Hematopoietic multipotent progenitor cell treated with erythropoietin and hydrocortisone succinate and interleukin-3 and kit ligand, for 17 days (in vitro differentiated cells): ENCODE measurements at places on chromosomes 1 and 21.

DNA sequence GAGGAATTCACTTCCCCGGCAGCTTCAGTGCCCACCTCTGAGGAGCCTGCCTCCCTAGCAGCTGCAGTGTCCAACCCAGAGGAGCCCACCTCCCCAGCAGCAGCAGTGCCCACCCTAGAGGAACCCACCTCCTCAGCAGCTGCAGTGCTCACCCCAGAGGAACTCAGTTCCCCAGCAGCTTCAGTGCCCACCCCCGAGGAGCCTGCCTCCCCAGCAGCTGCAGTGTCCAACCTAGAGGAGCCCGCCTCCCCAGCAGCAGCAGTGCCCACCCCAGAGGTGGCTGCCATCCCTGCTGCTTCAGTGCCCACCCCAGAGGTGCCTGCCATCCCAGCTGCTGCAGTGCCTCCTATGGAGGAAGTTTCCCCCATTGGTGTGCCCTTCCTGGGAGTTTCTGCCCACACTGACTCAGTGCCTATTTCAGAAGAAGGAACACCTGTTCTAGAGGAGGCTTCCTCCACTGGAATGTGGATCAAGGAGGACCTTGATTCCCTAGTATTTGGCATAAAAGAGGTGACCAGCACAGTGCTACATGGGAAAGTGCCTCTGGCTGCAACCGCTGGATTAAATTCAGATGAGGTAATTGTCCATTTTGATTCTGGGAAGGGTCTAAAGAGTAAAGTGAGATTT, 77.4 kb upstream of the BMP8A start:
- no peak for DNase-seq

- no peak for DNase-seq
These were observed 188.3 kb upstream of the MAP1LC3C start for GRCh38 chr1:242187171-242187570.

- no peak for DNase-seq
These were observed 91.6 kb downstream of the TBX19 start for GRCh38 chr1:168372307-168372706.

DNA sequence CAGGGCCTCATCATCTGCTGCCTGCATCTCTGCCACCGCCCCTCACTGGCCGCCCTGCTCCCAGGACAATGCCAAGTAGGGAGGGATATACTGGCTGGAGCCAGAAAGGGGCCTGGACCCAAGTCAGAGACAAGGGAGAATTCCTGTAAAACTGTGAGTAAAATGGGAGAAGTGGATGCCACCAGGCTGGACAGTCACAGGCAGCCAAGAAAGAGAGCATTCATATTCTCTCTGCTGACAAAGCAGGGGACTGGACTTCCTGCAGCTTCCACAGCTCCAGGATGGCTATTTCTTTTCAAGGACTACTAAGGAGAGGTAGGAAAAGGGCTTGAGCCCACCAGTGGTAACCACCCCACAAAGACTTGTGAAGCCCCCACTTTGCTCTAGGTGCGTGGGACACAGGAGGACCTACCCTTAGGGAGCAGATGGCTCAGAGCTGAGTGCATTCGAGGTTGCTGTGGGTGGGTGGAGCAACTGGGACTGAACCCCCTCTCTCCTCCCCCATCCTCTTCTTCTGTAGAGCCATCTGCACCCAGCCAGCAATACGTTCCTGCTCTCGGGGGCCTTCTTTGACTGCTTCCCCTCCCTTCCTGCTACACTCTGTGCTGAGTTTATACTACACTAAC, 57.5 kb downstream of the GLIS1 start:
- no peak for DNase-seq

GRCh38 chr1:78047631-78048030, 1.9 kb downstream of the GIPC2 start:
- peak; percentile 23 for DNase-seq

DNA sequence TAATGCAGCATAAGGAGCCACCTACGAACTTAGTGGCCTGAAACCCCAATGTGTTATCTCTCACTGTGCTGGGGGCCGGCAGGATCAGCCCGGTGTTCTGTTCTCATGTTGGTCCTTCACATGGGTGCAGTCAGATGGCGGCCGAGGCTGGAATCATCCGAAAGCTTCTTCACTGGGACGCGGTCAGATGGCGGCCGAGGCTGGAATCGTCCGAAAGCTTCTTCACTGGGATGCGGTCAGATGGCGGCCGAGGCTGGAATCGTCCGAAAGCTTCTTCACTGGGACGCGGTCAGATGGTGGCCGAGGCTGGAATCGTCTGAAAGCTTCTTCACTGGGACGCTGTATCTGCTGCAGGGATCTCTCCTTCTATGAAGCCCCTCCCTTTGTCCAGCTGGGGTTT, 12.6 kb upstream of the PCBP3 start:
- no peak for DNase-seq

GRCh38 chr1:10969267-10969970, 43.0 kb upstream of the TARDBP start:
- no peak for DNase-seq

- no peak for DNase-seq
These were observed 2.9 kb downstream of the C1QA start for GRCh38 chr1:22639286-22639685.

DNA sequence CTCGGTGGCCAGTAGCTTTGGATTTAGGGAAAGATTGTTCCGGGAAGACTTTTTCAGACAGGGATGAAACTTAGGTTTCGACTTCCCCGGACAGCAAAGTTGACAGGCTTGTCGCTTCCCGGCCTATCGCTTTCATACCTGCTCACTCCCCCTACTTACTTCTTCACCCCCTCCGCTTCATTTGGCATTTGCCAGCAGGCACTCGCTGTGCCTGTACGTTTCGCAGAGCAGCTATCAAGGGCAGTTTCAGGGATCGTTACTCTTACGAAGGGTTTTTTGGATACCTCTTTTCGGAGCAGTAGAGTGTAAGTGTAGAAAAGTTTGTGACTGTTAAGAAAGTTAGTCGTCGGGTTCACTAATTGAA, 393 bp downstream of the BLZF1 start:
- DNase-seq, result peak; percentile 54

DNA sequence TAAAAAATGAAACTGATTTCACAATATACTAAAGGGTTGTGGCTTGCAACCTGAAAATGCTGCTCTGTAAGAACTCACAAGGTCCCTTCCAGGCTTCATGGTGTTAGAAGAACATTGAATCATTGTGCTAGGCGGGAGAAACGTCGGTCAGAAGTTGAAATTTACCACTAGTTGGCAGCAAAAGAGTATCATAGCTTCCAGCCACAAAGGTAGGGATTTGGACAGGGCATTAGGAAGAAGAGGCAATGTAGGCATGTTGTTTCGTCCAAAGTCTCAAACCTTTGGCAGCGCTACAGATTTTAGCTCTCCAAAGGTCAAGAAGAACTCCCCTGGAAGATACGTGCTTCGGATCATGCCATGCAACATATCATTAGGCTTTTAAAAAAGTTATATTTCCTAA, 62.5 kb upstream of the ZP4 start:
- DNase-seq, result no peak

GRCh38 chr1:195511501-195511900, 1096.7 kb downstream of the KCNT2 start:
- no peak for DNase-seq

DNA sequence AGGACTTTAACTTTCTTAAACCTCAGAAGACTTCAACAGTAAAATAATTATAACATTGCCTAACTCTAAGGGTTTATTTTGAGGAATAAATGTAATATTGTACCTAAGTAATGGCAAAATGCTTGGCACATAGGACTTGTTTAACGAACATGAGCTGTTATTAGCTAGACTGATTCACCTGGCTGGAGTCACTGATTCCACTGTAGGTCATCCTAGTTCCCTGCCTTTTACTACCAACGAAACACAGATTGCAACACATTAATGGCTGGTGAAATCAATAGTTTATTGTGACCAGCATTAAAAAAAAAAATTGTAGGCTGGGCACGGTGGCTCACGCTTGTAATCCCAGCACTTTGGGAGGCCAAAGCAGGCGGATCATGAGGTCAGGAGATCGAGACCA, 45.5 kb upstream of the ATP5PO start:
- no peak for DNase-seq
